ENCODE measurements at places on chromosomes 5 and 9.

GRCh38 chr5:25619273-25619672 lies 974.5 kb upstream of the CDH10 start:
- DNase-seq: no peak

- DNase-seq: no peak
Observed at GRCh38 chr9:77403239-77403638, 225.9 kb downstream of the VPS13A start.

GRCh38 chr9:93048566-93049448 lies 9.7 kb upstream of the SUSD3 start:
- no peak for DNase-seq

GRCh38 chr5:112165399-112165798 lies 253.7 kb downstream of the EPB41L4A start:
- no peak for DNase-seq

DNA sequence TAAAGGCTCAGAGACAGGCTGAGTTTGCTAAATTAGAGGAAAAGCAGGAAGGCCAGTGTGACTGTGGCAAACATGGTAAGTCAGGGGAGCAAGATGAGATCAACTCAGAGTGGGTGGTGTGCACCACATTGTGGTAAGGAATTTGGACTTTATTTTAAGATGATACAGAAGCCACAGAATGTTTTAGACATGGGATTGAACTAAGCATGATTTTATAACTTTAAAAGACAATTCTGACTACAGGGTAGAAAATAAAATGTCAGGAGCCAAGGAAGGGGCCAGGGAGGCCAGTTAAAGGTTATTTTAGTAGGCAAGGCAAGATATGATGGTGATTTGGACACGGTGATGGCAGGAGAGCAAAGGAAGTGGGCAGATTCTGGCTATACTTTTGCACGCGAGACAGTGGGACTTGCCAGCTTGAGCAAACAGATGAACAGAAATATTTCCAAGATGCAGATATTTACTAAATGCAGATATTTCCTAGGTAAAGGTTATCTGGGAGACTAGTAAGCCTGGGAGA lies 53.9 kb downstream of the TSSK1B start:
- DNase-seq: no peak

DNA sequence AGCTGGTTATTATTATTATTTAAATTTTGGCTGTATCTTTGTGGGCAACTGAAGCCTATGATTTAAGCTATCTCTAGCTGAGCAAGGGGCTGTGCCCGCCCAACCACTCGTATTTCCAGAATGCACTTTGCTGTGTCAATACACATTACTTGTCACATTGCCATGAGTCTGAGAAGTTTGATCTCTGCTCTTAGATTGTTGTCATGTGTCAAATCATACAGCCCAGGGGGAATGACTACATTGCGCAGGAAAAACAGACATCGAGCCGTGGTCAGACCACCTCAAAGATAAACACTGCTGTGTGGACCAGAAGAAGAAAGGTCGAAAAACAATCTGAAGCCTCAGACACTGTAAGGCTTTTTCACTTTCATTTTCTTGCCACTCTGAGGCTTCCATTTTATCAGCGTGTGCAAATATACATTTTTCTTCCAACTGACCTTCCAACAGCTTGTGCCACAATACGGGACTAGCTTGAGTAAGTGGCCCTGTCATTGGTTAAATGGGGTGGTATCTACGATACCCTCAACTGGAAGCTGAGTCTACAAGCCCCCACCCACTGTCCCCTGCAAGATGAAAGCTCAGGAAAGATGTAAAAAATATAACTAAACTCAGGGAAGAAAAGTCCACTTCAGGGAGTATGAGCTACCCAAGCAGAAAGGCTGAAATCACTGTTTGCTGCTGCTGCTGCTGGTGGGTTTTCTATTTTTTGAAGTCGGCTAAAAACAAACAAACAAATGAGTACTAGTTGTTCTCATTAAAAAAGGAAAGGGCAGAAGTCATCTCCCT lies 603.0 kb downstream of the BNC2 start:
- no peak for DNase-seq

- no peak for DNase-seq
Observed at GRCh38 chr9:128497824-128498610, 6.5 kb upstream of the GLE1 start.

Measured in activated naive CD4-positive, alpha-beta T cell treated with Interleukin-2 at 50 U/mL for 16 hours (primary cell).